Fibroblast of villous mesenchyme (primary cell): ENCODE measurements at places on chromosomes 1 and 21. TPM values are rescaled to one million over a fixed set of nuclear protein-coding genes. Genes with fewer than 3 reads are reported as not detected.

DNA sequence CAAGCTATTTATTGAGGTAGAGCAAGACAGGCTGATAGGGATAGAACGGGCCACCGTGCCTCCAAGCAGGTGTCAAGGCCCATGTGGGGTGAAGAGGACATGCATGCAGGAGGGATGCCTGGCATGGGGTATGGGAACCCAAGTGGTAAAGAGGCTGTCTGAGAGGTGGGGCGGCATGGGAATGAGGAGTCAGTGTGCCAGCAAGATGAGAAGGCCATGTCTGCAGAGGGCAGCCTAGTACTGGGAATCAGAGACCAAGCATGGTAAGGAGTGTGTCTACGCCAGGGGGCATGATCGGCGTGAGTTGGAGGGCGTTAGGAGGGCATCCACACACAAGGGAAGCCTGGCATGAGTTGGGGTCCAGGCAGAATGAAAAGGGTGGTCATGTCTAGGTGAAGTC lies 303.7 kb upstream of the PLD5 start:
- DNase-seq = no peak

- DNase-seq = no peak
Measured at GRCh38 chr1:230083746-230084407, 16.8 kb downstream of the GALNT2 start.

- DNase-seq = no peak
Measured at GRCh38 chr1:31762323-31762722, 1.8 kb downstream of the ADGRB2 start.

DNA sequence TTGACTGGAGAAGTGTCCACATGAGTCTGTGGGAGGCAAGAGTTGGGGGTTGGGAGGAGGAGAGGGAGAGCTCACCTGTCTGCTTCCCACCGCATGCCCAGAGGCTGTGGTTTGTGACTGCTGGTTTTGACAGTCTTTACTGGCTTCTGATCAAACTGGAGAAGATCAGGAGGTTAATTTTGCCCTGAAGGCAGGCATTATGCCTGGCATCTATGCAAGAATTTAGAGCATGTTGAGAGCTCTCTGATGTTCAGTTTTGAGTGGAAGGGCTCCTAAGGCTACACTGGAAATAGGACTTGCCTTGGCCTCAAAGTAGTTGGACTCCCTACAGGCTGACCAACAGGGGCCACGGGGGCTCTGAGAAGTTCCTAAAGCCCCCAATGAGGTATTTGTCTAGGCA lies 101.6 kb downstream of the TLR5 start:
- DNase-seq = no peak

DNA sequence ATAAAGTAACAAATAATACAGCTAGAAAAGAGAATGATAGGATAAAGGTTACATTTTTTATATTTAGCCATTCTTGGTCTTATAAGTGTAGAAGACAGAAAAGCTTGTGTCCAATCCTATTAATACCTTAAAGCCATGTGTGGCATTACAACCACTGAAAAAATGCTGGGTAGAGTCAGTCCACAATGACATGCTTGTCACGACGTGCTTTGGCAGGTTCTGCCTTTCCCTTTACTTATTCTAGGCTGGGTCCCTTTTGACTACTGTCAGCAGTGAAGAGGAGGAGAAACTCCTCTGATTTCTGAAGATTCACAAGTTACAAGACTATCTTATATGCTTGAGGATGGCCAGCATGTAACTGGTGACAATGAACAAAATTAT lies 14.6 kb upstream of the AIM2 start:
- no peak for DNase-seq

GRCh38 chr1:223079498-223079897 lies 63.5 kb downstream of the TLR5 start:
- DNase-seq = no peak

DNA sequence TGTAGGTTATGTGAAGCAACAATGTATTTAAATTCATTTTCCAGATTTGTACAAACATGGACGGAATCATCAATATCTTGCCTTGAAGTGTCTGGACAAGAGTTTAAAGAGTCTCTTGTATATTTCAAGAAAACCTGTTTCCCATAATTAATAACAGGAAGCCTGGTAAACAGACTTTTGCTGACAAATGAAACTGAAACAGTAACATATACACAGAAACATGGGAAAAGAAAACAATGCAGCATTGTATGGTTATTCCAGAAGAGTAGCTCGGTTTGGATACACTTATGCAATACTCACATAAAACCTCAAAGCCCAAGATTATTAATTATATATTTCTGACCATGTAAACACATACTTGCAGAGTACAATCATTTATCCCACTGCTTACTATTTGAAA lies 265.5 kb downstream of the PTPRC start:
- DNase-seq = peak; percentile 77

DNA sequence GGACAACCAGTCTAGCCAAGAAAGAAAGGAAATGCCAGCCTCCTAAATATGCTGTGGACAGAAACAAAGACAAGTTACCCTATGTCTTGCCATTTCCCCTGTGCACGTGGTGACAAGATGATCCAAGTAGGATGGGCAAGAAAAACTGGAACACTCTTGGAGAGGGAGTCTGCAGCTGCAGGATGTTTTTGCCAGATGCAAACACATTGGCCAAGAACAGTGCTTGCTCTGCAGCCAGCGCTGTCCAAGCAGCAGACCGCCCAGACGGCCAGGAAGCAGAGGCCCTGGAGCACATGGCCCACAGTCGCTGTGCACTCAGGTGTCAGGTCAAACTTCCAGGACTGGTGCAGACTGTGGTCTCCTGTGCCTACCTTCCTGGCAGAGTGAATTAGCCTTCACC lies 189.3 kb downstream of the SLC35F3 start:
- no peak for DNase-seq

DNA sequence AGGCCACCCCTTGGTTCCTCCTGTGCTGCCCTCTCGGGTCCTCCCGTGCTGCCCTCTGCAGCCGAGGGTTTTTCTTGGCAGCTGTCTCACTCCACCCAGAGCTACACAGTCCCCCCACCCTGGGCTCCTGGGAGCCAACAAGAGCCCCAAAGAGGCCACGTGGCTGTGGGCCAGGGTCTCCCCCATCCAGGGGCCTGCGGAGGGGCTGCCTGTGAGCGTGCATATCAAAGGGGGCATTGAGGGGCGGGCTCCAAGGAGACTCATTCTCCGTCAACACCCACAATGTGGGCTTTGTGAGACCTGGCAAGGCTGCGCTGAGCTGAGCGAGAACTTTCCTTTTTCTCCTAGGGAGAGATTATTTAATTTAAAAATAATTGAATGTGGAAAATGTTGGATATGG lies 108.7 kb upstream of the ARHGEF16 start:
- no peak for DNase-seq

- no peak for DNase-seq
Measured at GRCh38 chr1:42183210-42183956, 18.8 kb upstream of the GUCA2A start.

DNA sequence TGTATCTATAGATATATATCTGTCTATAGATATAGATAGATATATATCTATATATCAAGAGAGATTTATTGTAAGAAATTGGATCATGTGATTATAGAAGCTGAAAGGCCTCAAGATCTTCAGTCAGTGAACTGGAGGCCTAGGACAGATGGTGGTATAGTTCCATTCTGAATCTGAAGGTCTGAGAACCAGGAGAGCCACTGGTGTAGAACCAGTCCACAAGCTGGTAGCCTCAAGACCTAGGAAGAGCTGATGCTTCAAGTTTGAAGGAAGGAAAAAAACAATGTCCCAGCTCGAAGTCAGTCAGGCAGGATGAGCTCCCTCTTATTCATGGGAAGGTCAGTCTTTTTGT lies 213.2 kb upstream of the JUN start:
- DNase-seq = no peak

GRCh38 chr1:7459914-7460313 lies 311.2 kb upstream of the VAMP3 start:
- DNase-seq = no peak

DNA sequence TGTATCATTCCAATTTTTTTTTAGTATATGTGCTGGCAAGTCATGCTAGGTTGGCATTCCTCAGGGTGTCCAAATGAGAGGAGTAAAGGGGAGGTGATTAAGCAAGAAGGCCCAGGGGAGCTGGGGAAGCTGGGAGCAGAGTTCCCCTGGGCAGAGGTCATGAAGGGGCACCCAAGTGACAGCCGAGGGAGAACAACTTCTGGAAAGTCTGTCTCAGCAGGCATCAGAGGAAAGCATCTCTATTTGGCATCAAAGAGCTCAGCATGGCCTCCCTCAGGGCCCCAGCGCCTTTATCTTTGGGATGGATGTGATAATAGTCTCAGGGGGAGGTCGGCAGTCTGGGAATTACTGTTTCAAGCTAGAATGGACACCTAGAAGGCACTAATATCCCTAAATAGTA lies 5.0 kb upstream of the ENO1 start:
- DNase-seq = no peak

DNA sequence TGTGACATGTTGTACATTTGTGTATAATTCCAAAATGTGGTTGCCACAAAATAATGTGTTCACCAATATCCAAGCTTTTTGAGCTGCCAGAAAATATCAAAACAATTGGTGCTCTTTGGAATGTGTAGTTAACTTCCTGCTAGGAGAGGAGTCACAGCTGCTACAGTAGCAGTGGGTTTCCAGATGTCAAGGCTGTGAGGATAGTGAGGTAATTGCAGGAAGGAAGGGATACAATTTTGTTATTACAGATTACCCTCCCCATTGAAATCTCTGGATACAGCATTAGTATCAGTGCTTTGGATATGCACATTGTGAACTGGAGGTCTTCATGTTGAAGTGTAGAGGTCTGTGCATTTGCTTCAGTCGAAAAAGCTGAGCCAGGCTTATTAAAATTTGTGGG lies 253.2 kb downstream of the PTPRC start:
- peak; percentile 79 for DNase-seq

GRCh38 chr1:15989776-15990175 lies 13.9 kb upstream of the ZBTB17 start:
- no peak for DNase-seq

GRCh38 chr1:182394055-182394775 lies 2.6 kb upstream of the GLUL start:
- no peak for DNase-seq

DNA sequence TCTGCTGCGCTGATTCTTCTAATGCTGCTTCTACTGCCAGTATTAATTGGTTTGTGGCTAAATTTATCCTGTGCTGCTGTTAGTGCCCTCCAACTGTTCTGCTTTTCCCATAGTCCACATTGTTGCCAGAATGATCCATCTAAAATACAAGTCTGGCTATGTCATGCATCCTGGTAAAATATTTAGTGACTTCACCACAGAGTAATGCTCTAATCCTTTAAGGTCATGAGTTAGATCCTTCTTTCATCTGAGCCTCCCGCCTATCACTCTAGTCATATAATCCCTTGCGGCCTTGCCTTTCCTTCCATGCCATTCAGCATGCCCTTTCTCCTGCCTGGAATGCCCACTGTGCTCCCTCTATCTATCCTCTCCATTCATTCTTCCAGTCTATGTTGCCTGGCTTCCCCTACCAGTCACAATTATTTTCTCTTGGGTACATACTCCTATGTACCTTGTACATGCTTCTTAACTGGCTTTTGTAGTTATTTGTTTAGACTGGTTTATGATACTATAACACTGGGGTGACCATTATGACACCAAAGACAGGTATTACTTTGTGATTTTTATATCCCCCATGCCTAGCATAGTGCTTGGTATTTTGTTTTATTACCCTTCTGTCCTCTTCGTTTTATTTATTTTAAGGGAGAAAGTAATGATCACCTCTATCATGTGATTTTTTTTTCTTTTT lies 144.0 kb downstream of the MAGI3 start:
- DNase-seq = peak; percentile 25

DNA sequence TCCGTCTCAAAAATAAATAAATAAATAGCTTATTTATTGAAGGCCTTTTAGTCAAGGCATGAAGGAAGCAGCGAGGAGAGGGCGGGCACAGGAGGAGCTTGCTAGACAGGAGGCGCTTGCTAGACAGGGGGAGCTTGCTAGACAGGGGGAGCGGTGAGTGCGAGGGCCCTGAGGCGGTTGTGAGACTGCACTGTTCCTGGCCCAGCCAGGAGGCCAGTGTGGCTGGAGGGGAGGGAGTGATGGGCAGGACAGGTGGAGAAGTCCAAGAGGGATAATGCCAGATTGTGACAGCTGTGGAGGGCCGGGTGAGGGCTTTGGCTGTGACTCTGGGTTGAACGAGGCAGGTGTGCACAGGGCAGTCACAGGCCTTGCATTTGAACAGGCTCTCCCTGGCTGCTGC lies 18.2 kb downstream of the KIF17 start:
- no peak for DNase-seq

GRCh38 chr1:157439302-157439954 lies 112.9 kb downstream of the FCRL5 start:
- DNase-seq = no peak

GRCh38 chr1:40662864-40663263 lies 2.6 kb downstream of the RIMS3 start:
- no peak for DNase-seq

DNA sequence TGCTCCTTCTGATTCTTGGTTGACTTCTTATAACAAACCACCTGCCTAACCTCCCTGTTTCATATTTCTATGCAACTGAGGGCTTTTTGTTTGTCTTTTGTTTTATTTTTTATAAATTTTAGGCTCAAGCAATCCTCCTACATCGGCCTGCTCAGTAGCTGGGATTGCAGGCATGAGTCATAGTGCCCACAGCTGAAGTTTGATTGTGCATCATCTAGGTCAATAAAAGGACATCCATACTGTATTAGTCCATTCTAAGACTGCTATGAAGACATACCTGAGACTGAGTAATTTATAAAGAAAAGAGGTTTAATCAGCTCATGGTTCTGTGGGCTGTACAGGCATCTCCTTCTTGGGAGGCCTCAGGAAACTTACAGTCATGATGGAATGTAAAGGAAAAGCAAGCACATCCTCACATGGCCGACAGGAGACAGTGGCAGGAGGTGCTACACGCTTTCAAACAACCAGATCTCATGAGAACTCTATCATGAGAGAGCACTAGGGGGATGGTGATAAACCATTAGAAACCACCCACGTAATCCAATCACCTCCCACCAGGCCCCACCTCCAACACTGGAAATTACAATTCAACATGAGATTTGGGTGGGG lies 285.0 kb downstream of the SIPA1L2 start:
- no peak for DNase-seq

GRCh38 chr1:17569200-17570139 lies 30.0 kb downstream of the ARHGEF10L start:
- peak; percentile 89 for DNase-seq

GRCh38 chr1:199399996-199400724 lies 627.4 kb upstream of the NR5A2 start:
- no peak for DNase-seq

- no peak for DNase-seq
Measured at GRCh38 chr1:211329764-211330201, 3.1 kb downstream of the TRAF5 start.

Gene TEX38
- total RNA-seq = under 0.01 TPM in 1 of 2 replicates, not detected in the other

Gene IRF6
- total RNA-seq = under 0.01 and 0.32 TPM in 2 replicates

Gene BNIPL
- under 0.01 TPM in 2 replicates for total RNA-seq

Gene AGMAT
- total RNA-seq = 2.3 and 2.6 TPM in 2 replicates

Gene SLAMF9
- not detected in 2 replicates for total RNA-seq

Gene LY9
- total RNA-seq = under 0.01 TPM in 1 of 2 replicates, not detected in the other

Gene TSPAN1
- 0.32 and 0.43 TPM in 2 replicates for total RNA-seq

Gene IGSF3
- total RNA-seq = 3.5 and 13.8 TPM in 2 replicates

Gene NEXN
- total RNA-seq = 16.8 and 19.3 TPM in 2 replicates

Gene SNX7
- total RNA-seq = 51.2 and 52.7 TPM in 2 replicates

Gene CDA
- 1.9 and 3.0 TPM in 2 replicates for total RNA-seq

Gene PLPPR4
- total RNA-seq = 2.2 and 4.8 TPM in 2 replicates

Gene ZNF669
- 10.0 and 13.0 TPM in 2 replicates for total RNA-seq

Gene C4BPB
- total RNA-seq = 0.32 TPM in 1 of 2 replicates, not detected in the other

Gene FNDC5
- total RNA-seq = 0.43 and 0.64 TPM in 2 replicates

Gene WNT3A
- total RNA-seq = not detected in 2 replicates

Gene PDZK1
- under 0.01 and 0.32 TPM in 2 replicates for total RNA-seq

Gene S100A14
- total RNA-seq = not detected in 2 replicates
